H1 (cell line): ENCODE measurements at places on chromosomes 12 and 14. TPM values are rescaled to one million over a fixed set of nuclear protein-coding genes. Genes with fewer than 3 reads are reported as not detected.

The KRT77 gene
- 0.10 TPM in 1 of 2 replicates, not detected in the other for total RNA-seq

The AHNAK2 gene
- 1.5 and 2.0 TPM in 2 replicates for total RNA-seq

The KRT4 gene
- total RNA-seq, result not detected in 2 replicates

The PRB2 gene
- total RNA-seq, result not detected in 2 replicates

GRCh38 chr12:127241072-127241817 is 1025.7 kb upstream of the TMEM132C start:
- H3K4me3 ChIP-seq, result no peak overlapping the region
- H3K36me3 ChIP-seq, result no peaks in the 10 kb centered on the region
- no peak overlapping the region for H3K27ac ChIP-seq
- H3K27me3 ChIP-seq, result no peaks in the 10 kb centered on the region

GRCh38 chr12:88544991-88545980 is 35.0 kb downstream of the KITLG start:
- no peaks in the 10 kb centered on the region for H3K27me3 ChIP-seq
- no peaks in the 10 kb centered on the region for H3K36me3 ChIP-seq
- no peak for DNase-seq
- no peak overlapping the region for H3K27ac ChIP-seq
- H3K4me1 ChIP-seq, result no peaks in the 10 kb centered on the region
- no peak overlapping the region for H3K4me3 ChIP-seq

The PCED1B gene
- total RNA-seq, result 4.7 and 4.9 TPM in 2 replicates

The GRIN2B gene
- total RNA-seq, result 2.3 and 3.2 TPM in 2 replicates

DNA sequence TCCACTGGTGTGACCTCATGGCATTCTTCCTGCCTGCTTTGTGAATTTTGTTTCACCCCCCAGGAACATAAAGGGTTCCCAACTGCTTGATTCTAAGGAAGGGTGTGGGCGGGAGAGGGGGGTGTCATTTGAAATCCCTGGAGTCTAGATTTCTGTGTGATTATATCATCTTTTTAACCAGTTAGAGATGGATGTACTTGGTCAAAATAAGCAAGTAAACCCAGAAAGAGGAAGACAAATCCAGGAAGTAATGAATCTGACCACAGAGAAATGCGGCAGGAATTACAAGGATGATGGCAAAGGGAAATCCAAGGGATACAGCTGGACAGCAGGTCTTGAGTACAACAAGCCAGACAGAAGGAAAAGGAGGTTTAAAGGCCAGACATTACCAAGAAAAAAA is 38.9 kb downstream of the DMAC2L start:
- H3K36me3 ChIP-seq, result no peaks in the 10 kb centered on the region
- H3K4me1 ChIP-seq, result peaks cover 2% of the 10 kb centered on the region; the same call in 1 of the 2 replicates
- H3K27ac ChIP-seq, result no peak overlapping the region
- DNase-seq, result no peak
- no peaks in the 10 kb centered on the region for H3K27me3 ChIP-seq

- H3K4me1 ChIP-seq, result peaks cover 3% of the 10 kb centered on the region
- H3K27me3 ChIP-seq, result peaks cover 2% of the 10 kb centered on the region
- H3K36me3 ChIP-seq, result peaks cover 12% of the 10 kb centered on the region
- DNase-seq, result no peak
Observed at GRCh38 chr14:67697006-67697405, 1.4 kb upstream of the RDH11 start.

- H3K4me1 ChIP-seq, result peaks cover 20% of the 10 kb centered on the region
- H3K36me3 ChIP-seq, result no peaks in the 10 kb centered on the region
- no peak overlapping the region for H3K27ac ChIP-seq
- no peak for DNase-seq
- H3K4me3 ChIP-seq, result no peak overlapping the region
Observed at GRCh38 chr14:89589400-89590118, 172.5 kb upstream of the FOXN3 start.

DNA sequence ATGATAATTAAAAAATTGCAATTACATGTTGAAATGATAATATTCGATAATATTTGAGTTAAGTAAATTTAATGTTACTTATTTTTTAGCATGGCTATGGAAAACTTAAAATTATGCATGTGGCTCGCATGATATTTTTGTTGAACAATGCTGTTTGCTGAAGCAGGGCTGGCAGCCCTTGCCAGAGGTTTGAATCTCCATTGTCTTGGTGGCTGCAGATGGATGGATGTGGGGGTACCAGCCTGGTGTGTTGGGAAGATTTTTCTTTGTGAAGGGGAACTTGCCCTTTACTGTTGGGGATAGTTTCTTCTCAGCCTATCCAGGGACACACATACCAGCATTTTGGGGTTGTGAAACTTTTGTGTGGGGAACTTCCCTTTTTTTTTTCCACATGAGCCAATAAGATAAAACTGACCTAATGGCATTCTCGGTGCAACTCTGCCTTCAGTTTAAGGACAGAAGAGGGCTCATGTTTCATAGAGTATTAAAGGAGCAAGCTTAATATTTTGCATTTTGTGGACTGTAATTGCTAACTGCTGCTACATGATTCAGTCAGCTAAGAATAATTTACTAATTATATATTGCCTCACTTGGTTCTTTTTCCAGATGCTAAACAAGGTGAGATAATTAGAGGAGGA is 8.8 kb downstream of the RASSF3 start:
- no peak overlapping the region for H3K27ac ChIP-seq
- H3K4me1 ChIP-seq, result no peaks in the 10 kb centered on the region
- peaks cover 6% of the 10 kb centered on the region; the same call in 1 of the 2 replicates for H3K36me3 ChIP-seq
- no peak for DNase-seq
- no peaks in the 10 kb centered on the region for H3K27me3 ChIP-seq
- no peak overlapping the region for H3K4me3 ChIP-seq

The HOXC5 gene
- not detected in 2 replicates for total RNA-seq

DNA sequence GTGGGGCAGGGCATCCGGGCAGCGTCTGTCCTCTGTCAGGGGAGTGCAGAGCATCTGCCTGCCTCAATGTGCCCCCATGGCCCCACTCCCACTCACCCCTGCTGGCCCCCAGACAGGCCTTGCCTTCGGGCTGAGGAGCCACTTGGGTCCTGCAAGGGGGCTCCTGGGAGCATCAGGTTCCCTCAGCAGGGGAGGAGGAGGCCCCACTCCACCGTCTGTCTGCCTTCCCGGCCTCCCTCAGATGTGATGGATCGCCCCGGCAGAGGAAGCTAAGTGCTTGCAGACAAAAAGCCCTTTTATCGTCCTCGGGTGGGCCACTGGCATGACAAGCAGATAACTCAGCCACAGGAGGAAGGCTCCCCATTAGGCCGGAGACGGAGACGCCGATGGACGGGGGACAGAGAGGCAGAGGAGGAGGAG is 35.1 kb downstream of the NCOR2 start:
- no peak for DNase-seq
- no peaks in the 10 kb centered on the region for H3K27me3 ChIP-seq
- H3K36me3 ChIP-seq, result no peaks in the 10 kb centered on the region; the same call in 1 of the 2 replicates

The SLC15A5 gene
- total RNA-seq, result not detected in 2 replicates

- DNase-seq, result no peak
- no peaks in the 10 kb centered on the region for H3K36me3 ChIP-seq
- no peak overlapping the region for H3K4me3 ChIP-seq
- no peak overlapping the region for H3K27ac ChIP-seq
- H3K27me3 ChIP-seq, result peaks cover 17% of the 10 kb centered on the region
Observed at GRCh38 chr14:103849151-103849886, 1.9 kb upstream of the PPP1R13B start.

The CIDEB gene
- total RNA-seq, result not detected in 2 replicates

The SLC22A17 gene
- total RNA-seq, result 39.4 and 43.0 TPM in 2 replicates

DNA sequence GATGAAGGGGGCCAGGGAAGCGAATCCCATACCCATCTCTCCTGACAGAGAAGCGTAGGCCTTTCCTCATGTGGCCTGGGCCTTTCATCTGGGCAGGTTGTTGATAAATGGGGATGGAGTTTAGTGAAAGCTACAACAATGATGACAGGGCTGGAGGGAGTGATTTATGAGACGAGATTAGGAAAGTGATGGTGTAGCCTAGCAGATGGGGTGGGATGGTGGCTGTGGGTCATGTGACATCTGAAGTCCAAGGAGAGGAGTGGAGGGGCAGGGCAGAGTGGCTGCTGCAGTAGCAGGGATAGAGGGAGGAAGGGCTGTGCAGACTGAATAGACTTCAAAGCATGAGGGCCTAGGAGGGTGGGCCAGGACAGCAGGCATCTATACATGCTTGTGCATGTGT is 85.5 kb downstream of the ADCK1 start:
- H3K27ac ChIP-seq, result no peak overlapping the region
- no peak overlapping the region for H3K4me3 ChIP-seq
- no peaks in the 10 kb centered on the region for H3K4me1 ChIP-seq
- DNase-seq, result no peak
- H3K27me3 ChIP-seq, result no peaks in the 10 kb centered on the region
- peaks cover 2% of the 10 kb centered on the region; the same call in 1 of the 2 replicates for H3K36me3 ChIP-seq

The TAOK3 gene
- 9.2 and 9.3 TPM in 2 replicates for total RNA-seq

- no peaks in the 10 kb centered on the region for H3K36me3 ChIP-seq
- no peak overlapping the region for H3K4me3 ChIP-seq
- H3K27ac ChIP-seq, result no peak overlapping the region
Observed at GRCh38 chr12:115210533-115211252, 526.7 kb upstream of the TBX3 start.
